ENCODE measurements at places on chromosomes 2 and 18.

GRCh38 chr2:132797556-132797955 is 127.6 kb upstream of the LYPD1 start:
- DNase-seq = no peak

DNA sequence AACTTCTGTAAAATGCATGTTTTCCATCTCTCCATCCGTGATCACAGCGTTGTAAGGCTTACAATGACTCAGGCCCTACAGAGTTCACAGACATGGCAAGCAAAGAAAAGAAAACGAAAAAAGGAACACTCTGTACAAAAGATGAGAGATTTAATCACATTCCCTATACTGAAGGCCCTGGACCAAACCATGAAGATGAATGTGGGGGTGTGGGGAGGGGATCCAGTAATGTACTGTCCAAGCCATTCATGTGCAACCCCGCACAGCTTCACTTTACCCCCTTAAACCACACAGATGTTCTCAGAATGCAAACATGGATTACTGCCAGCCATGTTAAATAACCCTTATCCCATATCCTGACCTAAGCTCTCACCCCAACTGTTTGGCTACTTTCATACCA is 391.1 kb downstream of the NCKAP5 start:
- DNase-seq = no peak

DNA sequence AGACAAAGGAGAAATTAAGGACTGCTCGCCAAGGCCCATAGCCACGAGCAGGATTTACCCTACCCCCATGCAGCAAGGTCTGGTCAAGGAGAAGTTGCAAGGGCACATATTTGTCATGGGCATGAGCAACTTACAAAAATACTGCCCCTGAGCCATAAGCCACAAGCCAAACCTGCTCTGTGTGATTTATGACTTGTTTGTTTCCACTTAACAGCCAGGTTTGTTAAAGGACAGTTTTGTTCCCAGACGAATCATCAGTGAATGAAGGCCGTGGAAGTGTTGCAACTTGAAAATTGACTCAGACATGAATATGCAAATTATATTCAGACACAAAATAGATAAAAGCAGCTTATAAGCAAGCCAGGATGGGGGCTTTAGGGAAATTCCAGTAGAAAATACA is 31.3 kb upstream of the EVA1A start:
- no peak for DNase-seq

GRCh38 chr2:108841506-108841905 is 54.9 kb downstream of the CCDC138 start:
- DNase-seq = no peak

DNA sequence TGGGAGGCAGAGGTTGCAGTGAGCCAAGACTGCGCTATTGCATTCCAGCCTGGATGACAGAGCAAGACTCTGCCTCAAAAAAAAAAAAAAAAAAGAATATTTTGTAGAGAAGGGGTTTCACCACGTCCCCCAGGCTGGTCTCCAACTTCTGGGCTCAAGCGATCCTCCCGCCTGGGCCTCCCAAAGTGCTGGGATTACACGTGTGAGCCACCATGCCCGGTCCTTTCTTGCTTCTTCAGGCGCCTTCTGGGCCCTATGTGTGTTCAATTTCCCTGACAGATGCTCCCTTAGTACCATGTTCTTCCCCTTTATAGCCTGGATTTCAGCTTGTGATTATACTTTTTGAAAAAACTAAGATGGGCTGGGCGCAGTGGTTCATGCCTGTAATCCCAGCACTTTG is 9.8 kb downstream of the ZFP36L2 start:
- no peak for DNase-seq

DNA sequence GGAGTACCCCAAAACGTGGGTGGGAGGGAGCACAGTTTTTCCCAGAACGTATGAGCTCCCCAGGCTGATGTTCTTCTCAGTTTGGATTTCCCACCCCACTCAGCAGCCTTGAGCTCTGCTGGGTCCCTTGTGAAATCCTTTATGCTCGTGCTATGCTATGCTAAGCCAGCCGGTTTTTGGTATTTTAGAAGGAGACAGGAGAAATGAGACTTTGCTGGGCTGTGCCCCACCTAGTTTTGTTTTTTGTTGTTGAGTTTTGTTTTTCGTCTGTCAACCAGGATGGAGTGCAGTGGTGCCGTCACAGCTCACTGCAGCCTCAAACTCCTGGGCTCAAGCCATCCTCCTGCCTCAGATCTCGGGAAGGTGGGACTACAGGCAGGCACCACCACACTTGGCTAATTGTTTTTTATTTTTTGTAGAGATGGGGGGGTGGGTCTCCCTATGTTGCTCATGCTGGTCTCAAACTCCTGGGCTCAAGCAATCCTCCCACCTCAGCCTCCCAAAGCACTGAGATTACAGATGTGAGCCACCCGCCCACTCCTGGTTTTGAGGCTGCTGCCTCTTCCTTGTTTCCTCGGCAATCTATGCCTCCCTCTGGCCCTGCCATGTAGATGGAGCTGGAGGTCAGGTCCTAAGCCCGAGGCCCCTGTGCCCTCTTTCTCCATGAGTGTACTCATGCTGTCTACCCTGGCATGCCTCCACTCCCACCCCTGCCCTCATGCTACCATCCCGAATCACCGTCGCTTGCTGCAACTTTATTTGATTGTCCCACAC is 17.5 kb upstream of the MGAT4A start:
- DNase-seq = no peak

DNA sequence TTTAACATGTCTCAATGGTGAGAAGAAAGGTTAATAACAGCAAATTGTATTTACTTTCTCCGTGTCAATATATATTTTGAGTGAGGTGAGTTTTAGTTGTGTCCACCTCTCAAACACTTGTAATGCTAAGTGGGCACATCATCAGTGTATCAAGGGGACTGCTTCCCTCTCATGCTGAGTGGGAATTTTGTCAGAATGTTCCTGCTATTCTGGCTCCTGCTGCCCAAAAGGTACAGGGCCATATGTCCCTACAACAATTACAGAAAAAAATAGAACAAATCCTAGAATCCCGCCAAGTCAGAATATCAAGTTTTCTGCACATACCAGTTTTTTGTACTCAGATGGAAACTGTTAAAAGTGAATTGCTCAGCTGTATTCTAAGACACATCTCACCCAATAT is 5.4 kb upstream of the CERKL start:
- DNase-seq = no peak

DNA sequence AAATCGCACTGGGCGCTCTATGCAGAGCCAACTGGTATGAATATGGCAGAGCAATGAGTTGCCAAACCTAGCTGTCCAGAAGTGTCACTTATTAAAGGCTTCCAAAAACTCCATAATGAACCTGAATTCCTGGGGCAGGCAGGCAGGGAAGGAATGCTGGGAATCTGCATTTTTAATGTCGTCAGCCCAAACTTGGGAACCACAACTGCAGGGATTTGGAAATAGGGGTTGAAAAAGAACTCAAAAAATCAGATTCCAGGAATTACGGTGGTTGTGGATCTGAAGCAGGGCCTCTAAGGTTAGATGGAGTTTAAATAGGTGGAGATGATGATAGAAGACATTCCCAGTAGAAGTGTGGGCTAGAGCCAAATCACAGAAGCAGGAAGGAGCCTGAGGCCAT is 15.0 kb downstream of the NCKAP5 start:
- no peak for DNase-seq

GRCh38 chr18:63683890-63684289 is 18.9 kb upstream of the SERPINB11 start:
- no peak for DNase-seq

- no peak for DNase-seq
Observed at GRCh38 chr2:5319493-5319892, 372.7 kb upstream of the SOX11 start.

- no peak for DNase-seq
Observed at GRCh38 chr18:26574958-26575864, 26.9 kb upstream of the KCTD1 start.

- no peak for DNase-seq
Observed at GRCh38 chr2:224400886-224401632, 848 bp downstream of the FAM124B start.

DNA sequence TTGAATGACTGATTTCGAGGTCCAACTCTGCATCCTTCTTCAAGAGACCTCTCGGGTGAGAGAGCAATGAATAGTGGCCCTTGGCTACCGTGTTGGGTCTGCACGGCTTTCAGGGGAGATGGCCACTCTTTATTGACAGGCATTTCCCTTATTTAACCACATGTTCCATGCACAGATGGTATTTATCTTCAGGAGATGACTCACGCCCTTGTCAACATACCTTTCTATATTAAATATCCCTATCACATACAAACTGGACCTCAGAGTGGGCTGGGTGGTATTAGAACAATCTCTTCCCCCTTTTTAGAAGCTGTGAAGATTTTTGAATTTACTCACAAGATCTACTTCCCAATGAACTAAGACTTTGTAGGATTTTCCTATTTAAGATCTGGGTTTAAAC is 109.6 kb upstream of the CDC42EP3 start:
- no peak for DNase-seq

- no peak for DNase-seq
Observed at GRCh38 chr2:150575861-150576260, 88.4 kb upstream of the RND3 start.

DNA sequence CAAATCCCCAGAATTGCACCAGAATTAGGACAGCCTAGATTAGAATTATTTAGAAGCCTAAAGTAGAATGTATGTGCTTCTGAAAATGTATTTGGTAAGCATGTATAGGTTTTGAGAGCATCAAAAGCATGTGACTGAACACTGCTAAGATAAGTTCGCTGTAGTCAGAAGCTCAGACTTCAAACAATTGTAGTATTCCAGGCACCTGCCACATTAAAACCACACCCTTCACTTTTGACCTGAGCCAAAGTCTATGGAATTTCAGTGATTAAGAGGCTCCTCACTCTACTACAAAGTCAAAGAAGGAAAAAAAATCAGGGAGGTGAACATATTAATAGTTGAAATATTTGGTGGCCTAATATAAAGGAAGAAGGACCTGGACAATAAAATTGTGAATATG is 8.2 kb downstream of the KCNJ3 start:
- DNase-seq = no peak

- no peak for DNase-seq
Observed at GRCh38 chr18:64436111-64436510, 287.2 kb upstream of the LINC00305 start.

DNA sequence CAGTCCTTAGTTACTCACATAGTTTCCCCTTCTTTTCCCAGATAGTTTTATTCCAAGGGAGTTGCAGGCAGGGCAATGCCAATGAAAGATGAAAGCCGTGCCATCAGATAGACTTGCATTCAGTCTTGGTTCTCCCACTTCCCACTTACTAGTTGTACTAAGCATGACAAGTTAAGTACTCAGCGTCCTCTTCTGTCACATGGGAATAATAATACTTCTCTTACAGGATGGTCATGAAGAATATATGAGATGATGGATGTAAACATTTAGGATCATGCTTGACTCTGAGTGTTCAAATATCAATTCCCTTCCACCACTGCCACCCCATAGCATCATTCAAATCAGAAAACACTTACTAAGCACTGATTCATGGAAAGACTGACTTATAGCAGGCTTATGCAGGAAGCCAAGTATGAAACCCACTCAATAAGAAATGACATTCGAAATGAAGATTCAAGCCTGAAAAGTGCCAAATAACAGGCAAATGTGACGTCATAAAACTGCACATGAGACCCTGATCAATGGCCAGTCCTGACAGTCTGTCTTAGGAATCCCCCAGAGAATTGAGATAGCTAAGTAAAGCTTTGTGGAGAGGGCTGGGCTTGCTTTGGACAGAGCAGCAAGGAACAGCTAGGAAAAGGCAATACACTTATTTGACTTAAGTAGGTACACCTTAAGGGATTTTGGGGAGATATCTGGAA is 11.1 kb upstream of the EVA1A start:
- no peak for DNase-seq

- DNase-seq = no peak
Observed at GRCh38 chr18:33123862-33124518, 316.5 kb downstream of the CCDC178 start.

DNA sequence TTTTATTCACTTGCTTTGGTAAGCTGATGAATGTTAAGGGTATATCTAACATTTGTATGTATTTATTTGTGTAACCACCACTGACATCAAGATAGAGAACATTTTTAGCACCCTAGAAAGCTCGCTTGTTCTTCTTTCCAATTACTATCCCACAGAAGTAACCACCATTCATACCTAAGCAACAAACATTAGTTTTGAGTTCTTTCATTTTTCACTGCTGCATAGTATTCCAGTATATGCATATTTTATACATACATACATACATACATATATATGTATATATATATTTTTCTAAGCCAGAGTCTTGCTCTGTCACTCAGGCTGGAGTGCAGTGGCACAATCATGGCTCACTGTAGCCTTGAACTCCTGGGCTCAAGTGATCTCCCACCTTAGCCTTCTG is 11.1 kb upstream of the DYM start:
- no peak for DNase-seq

DNA sequence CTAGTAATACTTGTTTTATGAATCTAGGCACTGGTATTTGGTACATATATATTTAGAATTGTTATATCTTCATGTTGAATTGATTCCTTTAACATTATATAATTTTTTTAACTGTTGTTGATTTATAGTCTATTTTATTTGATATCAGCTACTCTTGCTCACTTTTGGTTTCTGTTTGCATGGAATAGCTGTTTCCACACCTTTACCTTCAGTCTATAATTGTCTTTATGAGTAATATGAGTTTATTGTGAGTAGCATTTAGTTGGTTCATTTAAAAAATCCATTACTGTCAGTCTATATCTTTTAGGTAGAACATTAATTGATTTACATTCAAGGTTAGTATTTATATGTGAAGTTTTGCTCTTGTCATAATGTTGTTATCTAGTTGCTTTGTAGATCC is 58.6 kb downstream of the SMCHD1 start:
- DNase-seq = no peak

GRCh38 chr2:114754907-114755563 is 312.6 kb downstream of the DPP10 start:
- DNase-seq = no peak

DNA sequence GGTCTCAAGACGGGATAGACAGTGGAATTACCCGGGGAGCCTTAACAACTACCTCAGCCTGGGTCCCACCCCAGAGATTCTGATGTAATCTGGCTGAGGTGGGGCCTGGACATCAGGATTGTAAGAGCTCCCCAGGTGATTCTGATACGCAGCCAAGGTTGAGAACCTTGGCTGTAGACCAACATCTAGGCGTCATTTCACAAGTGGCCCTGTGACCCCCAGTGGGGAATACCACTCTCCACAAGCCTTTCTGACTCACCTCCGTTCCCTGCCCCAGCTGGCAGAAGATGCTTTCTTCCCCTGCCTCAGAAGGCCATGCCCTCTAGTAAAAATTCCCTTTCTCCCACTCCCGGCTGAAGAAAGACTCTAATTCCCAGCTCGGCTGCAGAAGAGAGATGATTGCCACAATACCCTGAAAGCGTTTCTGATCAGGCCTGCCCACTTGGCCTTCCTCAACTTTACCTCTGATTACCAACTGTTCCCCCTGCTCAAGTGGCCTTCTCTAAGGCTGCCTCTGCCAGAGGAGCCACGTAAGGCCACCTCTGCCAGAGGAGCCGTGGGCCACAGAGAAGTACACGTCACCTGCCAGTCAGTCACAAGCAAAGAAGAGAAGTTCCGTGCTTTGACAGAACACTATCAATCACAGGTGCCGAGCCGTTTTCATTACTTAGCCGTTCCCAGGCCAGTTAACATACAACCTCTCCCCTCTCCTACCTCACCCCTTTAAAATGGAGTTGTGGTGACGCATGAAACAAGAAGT is 116.8 kb upstream of the PKDCC start:
- no peak for DNase-seq

GRCh38 chr2:203510941-203511305 is 24.2 kb downstream of the RAPH1 start:
- no peak for DNase-seq

- DNase-seq = no peak
Observed at GRCh38 chr2:152740743-152741328, 22.4 kb downstream of the ARL6IP6 start.

GRCh38 chr2:143730155-143730952 is 601.1 kb downstream of the ARHGAP15 start:
- no peak for DNase-seq

GRCh38 chr2:193371200-193371599 is 1176.5 kb upstream of the TMEFF2 start:
- no peak for DNase-seq

All from stimulated activated CD4-positive, alpha-beta T cell treated with anti-CD3 and anti-CD28 coated beads, TNF-alpha, amount 100 ng/mL, for 1 hour (primary cell).